Activated T-cell treated with anti-CD3 and anti-CD28 coated beads, Interleukin-2, amount 50 U/mL, for 24 hours (primary cell): ENCODE measurements at places on chromosomes 13 and 19.

DNA sequence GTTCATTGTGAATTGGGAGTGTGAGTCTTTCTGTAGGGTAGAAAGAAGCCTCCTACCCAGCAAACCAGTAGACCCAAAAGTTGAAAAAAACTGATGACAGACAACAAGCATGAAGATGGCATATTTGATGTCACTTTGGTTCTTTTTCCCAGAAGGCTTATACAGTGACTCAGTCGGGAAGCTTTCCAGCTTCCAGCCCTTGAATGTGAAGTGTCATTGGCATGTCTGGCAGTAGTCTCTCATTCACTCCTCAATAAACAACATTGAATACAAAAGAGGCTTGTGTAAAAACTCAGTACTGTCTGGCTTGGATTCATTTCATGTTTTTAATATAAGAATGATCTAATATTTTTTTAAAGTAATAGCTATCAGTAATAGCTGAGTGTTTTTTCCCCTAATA, 68.7 kb downstream of the IPO5 start:
- no peak for DNase-seq

DNA sequence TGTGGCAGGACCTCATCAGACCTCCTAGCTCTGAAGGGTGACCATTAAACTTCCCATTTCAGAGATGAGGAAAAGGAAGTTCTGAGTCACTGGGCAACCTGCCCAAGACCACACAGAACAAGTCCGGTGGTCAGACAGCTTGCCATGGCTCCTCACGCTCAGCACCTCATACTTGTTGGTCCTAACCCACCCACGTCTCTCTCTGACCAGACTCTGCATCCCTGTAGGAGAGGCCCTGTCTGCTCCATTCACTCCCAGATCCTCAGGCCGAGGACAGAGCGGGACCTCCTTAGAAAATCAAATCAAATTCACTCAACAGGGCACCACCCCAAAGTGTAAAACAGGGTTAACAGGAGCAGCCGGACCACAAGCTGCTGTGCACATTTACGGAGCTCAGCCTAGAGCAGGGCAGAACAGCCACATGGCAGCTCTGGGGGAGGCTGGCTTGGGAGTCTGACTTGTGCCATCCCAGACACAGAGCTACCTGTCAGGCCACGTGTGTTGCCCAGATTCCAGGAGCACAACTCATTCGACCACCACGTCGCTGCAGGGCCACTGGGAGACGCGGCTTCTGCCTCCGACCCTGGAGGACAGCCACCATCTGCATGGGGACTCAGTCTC, 1.7 kb downstream of the MIER2 start:
- no peak for DNase-seq

- DNase-seq: no peak
These were observed 3.3 kb upstream of the GPR183 start for GRCh38 chr13:99310382-99311031.

GRCh38 chr13:72953391-72953965, 105.3 kb upstream of the KLF5 start:
- DNase-seq: no peak

GRCh38 chr19:16702123-16702522, 17.5 kb upstream of the NWD1 start:
- no peak for DNase-seq

- DNase-seq: no peak
These were observed 1379.9 kb downstream of the UQCRFS1 start for GRCh38 chr19:27833031-27833430.

- DNase-seq: no peak
These were observed 19.4 kb upstream of the KLF5 start for GRCh38 chr13:73039201-73040108.

- DNase-seq: peak; percentile 85
These were observed 57.1 kb downstream of the ZNF568 start for GRCh38 chr19:36973021-36973843.

GRCh38 chr13:23787464-23787863, 101.7 kb downstream of the MIPEP start:
- DNase-seq: no peak

DNA sequence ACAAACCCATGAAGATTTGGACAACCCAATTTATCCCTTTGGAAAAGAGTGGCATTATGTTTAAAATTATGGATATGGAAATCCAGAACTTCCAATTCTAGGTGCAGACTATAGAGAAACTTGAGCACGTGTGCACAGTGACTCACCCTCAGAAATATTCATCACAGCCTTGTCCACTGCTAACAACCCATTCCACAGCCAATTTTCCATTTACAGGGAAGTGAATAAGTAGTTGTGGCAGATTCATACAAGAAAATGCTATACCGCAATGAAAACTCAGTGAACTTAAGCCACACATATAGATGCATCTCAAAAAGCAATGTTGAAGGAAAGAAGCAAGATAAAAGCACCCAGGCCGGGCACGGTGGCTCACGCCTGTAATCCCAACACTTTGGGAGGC, 133.3 kb downstream of the USP12 start:
- DNase-seq: no peak

- DNase-seq: no peak
These were observed 20.1 kb downstream of the PLEKHF1 start for GRCh38 chr19:29685326-29685725.

DNA sequence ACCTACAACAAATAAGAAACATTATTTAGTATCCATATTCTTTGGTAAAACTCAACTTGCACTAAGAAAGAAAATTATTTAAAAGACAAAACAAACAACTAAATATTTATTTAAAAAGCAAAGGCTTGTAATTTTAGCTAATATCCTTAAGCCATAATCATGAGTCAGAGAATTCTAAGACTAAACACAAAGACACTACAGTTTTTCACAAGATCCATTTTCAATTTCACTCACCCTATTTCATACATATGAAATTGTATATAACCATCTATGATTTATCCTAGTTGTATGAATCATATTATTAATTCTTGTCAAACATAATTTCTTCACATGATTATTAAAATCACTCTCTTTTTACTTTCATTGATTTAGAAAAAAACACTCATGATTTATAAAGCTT, 64.3 kb downstream of the MICU2 start:
- DNase-seq: no peak

DNA sequence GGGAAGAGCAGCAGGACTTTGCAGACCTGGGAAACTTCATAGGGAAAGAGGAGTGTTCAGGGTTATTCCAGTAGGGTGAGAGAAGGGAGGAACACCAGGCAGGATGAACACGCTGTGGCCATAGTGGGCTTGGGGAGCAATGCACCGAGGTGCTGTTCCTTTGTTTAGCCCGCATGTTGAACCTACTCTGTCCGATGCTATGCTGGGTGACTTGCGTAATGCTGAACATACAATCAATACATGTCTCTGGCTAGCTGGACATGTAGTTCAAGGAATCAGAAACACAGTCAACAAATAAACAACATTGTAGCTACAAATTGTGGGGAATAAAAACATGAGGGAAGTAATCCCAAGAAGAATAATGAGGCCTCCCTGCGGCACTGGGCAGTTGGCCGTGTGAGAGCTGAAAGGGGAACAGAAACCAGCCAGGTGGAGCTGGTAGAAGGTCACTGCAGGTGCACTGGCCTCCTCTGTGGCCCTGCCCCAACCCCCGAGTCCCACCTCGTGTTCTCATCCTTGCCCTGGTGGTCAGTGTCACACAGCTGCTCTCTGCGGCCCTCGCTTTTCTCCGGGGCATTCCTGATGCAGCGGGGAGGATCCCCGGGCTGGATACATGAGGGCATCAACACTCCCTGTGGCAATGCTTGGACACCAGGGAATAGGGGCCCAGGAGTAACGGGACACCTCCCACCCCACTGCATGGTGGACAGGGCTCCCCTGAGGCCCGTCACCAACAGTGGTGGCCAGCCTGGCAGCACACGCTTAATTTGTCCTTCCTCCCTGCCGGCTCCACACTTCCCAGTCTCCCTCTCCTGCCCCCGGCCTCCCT, 36.9 kb upstream of the TUBGCP3 start:
- no peak for DNase-seq

- DNase-seq: no peak
These were observed 17.2 kb downstream of the KCNC3 start for GRCh38 chr19:50311723-50312635.

DNA sequence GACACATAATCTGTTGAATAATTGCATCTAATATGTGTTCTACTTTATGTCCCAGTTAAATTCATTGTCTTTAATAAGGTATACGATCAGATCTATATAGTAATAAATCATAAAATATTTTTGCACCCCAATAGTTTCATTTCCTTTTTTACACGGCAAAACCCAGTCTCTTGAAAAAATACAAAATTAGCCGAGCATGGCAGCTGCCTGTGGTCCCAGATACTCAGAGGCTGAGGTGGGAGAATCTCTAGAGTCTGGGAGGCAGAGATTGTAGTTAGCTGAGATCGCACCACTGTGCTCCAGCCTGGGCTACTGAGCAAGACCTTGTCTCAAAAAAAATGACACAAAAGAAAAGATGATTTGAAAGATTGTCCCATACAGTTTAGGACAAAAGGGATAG, 52.3 kb upstream of the PARP4 start:
- DNase-seq: no peak

DNA sequence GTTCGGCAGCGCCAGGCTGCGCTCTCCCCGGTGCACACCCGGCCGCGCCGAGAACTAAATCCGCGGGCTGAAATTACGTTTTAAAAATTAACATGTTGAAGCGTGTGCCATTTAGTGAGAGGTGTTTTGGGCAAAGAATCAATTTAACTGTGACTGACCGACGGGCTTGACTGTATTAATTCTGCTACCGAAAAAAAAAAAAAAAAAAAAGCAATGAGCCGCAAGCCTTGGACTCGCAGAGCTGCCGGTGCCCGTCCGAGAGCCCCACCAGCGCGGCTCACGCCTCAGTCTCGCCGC, 9.6 kb upstream of the SOX1 start:
- no peak for DNase-seq

GRCh38 chr19:43727593-43727853, 11.6 kb downstream of the IRGC start:
- no peak for DNase-seq

DNA sequence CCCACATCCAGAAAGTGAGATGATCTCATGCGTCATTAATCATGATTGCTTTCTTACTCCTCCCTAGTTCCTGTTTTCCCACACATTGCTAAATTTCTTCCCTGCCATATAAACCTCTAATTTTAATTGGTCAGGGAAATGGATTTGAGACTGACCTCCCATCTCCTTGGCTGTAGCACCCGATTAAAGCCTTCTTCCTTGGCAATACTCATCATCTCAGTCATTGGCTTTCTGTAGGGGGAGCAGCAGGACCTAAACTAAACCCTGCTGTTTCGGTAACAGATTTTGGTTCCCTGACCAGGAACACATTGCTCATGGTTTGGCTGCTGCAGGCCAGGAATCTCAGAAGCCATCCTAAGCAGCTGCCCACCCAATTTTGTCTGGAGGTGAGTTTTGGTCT, 61.7 kb downstream of the SPRYD7 start:
- DNase-seq: no peak

DNA sequence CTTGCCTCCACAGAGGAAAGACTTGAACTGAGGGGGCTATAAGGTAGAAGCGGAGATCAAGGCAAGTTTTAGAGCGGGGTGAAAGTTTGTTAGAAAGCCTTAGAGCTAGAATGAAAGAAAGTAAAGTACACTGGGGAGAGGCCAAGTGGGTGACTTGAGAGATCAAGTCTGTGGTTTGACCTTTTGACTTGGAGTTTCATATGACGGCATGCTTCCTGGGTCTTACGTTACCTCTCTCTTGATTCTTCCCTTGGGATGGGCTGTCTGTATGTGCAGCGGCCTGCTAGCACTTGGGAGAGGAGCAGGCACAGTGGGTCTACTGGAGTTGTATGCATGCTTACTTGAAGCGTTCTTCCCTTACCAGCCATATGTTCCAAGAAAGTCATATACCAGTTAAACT, 1768.5 kb downstream of the PCDH9 start:
- DNase-seq: no peak

- no peak for DNase-seq
These were observed 60.0 kb upstream of the SHISA2 start for GRCh38 chr13:26111797-26112196.

DNA sequence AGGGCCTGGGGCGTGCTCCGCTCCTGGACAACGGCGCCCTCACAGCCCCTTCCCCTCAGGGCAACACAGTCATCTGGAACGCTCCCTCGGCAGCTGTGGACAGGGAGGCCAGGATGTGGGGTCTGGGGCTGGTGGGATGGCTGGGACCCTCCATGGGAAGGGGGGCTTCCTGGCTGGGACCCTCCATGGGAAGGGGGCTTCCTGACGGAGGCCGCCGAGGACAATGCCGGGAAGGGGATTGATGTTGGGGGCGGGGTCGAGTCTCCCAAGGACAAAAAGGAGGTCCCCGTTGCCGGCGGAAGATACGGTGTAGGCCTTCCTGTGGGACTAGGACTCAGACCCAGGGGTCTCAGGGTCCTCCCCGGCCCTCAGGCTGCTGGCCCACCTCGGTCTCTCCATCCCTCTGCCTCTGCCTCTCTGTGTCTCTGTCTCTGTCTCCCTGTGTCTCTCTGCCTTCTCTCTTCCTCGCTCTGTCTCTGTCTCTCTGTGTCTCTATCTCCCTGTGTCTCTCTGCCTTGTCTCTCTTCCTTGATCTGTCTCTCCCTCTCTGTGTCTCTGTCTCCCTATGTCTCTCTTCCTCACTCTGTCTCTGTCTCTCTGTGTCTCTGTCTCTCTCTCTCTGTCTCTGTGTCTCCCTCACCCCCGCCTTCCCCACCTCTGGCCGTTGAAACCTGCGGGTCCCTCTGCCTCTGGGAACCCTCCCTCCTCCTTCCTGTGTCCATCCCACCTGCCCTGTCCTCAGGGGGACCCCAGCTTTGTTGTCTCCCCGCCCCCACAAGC, 2.7 kb upstream of the MADCAM1 start:
- no peak for DNase-seq

- peak; percentile 59 for DNase-seq
These were observed 14.0 kb downstream of the GRAMD1A start for GRCh38 chr19:35013820-35014754.

- no peak for DNase-seq
These were observed 45.0 kb downstream of the ZNF85 start for GRCh38 chr19:20968092-20968491.

GRCh38 chr13:63628310-63628709, 2212.7 kb upstream of the PCDH20 start:
- no peak for DNase-seq

DNA sequence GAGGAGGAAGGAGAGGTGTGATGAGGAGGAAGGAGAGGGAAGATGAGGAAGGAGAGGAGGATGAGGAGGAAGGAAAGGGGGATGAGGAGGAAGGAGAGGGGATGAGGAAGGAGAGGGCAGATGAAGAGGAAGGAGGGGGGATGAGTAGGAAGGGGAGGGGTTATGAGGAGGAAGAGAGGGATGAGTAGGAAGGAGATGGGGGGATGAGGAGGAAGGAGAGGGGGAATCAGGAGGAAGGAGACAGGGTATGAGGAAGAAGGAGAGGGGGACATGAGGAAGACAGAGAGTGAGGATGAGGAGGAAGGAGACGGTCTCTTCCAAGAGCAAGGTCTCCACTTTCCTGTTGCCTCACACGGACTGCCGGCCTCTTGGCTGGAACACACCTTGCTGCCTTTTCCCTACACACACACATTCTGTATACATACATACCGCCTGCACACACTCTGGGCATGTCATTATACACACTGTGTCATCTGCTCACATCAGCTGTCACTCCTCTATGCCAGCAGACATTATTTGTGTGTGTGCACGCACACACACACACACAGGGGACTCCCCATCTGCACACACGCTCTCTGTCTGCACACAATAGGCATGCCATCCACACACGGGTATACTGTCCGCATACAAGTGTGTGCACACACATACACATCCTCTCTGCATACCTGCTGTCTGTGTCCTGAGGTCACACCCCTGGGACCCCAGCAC, 11.1 kb upstream of the VSTM2B start:
- DNase-seq: no peak
